Neural progenitor cell (in vitro differentiated cells): ENCODE measurements at places on chromosomes 1 and 21. TPM values are rescaled to one million over a fixed set of nuclear protein-coding genes. Genes with fewer than 3 reads are reported as not detected.

- DNase-seq, result no peak
- H3K4me1 ChIP-seq, result no peaks in the 10 kb centered on the region
- no peak overlapping the region for H3K4me3 ChIP-seq
- no peaks in the 10 kb centered on the region for H3K27me3 ChIP-seq
These were observed 63.6 kb downstream of the NEK7 start for GRCh38 chr1:198220428-198220827.

GRCh38 chr1:95650631-95651030, 416.6 kb downstream of the RWDD3 start:
- H3K27ac ChIP-seq, result no peak overlapping the region
- H3K4me3 ChIP-seq, result no peak overlapping the region
- H3K27me3 ChIP-seq, result no peaks in the 10 kb centered on the region
- peaks cover 5% of the 10 kb centered on the region for H3K4me1 ChIP-seq
- no peak for DNase-seq

DNA sequence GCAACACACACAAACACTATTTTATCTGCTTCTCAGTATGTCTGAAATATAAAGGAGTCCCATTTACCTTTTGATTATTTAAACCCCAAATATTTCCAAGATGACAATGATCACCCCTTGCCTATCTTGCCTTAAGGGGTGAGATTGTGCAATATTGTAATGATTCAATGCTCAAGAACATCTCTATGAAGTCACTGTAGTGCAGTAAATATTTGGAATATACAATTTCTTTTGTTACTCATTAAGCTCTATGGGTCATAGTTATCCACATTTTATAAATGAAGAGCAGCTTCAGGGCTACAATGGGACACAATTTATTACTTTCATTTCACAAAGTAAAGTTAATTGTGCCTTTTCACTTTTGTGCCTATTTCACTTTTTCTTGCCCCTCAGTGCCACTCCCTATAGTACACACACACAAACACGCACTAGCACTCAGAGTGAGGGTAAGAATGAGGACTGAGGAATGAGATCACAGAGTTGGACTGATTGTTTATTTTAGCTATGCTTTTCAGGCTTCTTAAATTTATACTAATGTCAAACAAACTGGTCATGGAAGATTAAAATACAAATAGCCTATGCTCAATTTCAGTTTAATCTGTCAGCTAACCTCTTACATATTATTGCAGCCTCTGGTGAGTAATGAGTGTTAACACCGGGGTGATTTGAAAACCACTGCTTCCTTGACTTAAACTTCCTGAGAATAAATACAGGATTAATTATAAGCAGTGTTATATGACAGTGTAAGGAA, 521.0 kb upstream of the B3GALT2 start:
- no peak overlapping the region for H3K27ac ChIP-seq
- no peak overlapping the region for H3K4me3 ChIP-seq
- H3K36me3 ChIP-seq, result no peaks in the 10 kb centered on the region
- no peak for DNase-seq
- no peaks in the 10 kb centered on the region for H3K27me3 ChIP-seq

DNA sequence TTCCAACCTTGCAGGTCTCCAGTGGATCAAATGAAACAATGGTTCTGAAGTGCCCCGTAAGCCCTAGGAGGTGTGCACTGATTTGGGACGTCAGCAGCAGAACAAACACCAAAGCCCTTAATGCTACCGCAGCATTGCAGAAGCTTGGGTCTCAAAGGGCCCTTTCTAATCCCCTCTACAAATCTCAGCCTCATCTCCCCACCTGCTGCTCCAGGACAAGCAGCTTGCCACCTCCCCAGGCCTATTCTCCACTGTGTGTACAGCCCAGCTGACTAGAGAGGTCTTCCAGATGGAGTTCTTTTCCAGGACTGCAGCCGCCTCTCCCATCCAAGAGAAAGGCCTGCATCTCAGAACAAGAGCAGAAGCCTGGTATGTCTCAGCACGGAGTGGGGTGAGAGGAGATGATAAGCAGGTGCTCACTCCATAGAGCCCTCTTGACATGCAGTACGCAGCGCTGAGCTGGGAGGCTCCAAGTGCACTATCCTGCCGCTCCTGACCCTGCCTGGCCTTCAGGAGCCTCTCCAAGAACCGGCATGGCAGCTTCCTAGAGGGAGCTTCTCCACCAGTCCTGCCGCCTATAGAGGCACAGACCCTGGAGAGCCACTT, 46.3 kb downstream of the MRPL37 start:
- peaks cover 13% of the 10 kb centered on the region for H3K4me1 ChIP-seq
- H3K36me3 ChIP-seq, result no peaks in the 10 kb centered on the region

- no peak overlapping the region for H3K27ac ChIP-seq
- H3K4me1 ChIP-seq, result peaks cover 45% of the 10 kb centered on the region
- H3K36me3 ChIP-seq, result no peaks in the 10 kb centered on the region
- DNase-seq, result no peak
These were observed 136.7 kb downstream of the TLR5 start for GRCh38 chr1:223006371-223006770.

DNA sequence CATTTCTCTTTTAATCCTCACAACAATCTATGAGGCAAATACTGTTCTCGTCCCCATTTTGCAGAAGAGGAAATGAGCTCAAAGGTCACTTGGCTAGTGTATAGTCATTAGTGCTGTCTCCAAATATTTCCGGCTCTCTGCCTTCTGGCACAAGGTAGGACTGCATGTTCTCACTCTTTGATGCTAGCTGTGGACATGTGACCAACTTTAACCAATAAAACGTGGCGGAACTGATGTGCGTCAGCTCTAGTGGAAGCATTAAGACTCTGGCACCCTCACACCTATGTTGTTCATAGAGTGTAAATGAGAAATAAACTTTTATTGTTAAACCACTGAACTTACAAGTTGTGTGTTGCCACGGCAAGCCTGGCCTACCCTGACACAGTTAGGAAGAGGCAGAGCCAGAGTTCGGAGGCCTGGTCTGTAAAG, 5.0 kb upstream of the KIF21B start:
- H3K36me3 ChIP-seq, result no peaks in the 10 kb centered on the region
- DNase-seq, result no peak
- H3K4me3 ChIP-seq, result no peak overlapping the region
- no peak overlapping the region for H3K27ac ChIP-seq

DNA sequence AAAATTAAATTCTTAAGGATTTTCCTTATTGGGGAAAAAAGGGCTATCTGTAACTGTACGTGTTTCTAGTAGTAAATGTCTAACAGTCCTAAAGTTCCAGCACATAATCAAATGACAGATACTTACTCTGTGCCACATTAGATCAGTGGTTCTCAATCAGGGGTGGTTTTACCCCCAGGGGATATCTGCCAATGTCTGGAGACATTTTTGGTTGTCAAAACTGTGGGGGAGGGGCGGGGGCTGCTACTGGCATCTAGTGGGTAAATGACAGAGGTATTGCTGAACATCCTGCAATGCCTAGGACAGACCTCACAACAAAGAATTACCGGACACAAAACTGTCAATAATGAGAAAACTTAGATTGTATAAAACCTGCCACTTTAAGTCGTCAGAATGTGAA, 33.4 kb upstream of the PTPRC start:
- no peaks in the 10 kb centered on the region for H3K27me3 ChIP-seq
- H3K4me3 ChIP-seq, result no peak overlapping the region
- no peak overlapping the region for H3K27ac ChIP-seq
- H3K36me3 ChIP-seq, result no peaks in the 10 kb centered on the region
- peaks cover 15% of the 10 kb centered on the region for H3K4me1 ChIP-seq
- DNase-seq, result peak; percentile 15

- no peak overlapping the region for H3K4me3 ChIP-seq
- H3K4me1 ChIP-seq, result no peaks in the 10 kb centered on the region
- DNase-seq, result peak; percentile 92
- H3K27ac ChIP-seq, result peak overlapping the region; percentile 35
These were observed 31.1 kb upstream of the SLC45A3 start for GRCh38 chr1:205711105-205712048.

- DNase-seq, result no peak
- no peak overlapping the region for H3K27ac ChIP-seq
- H3K36me3 ChIP-seq, result no peaks in the 10 kb centered on the region
- H3K27me3 ChIP-seq, result no peaks in the 10 kb centered on the region
- H3K4me3 ChIP-seq, result no peak overlapping the region
These were observed 127.9 kb downstream of the PLPP3 start for GRCh38 chr1:56451491-56451890.

- H3K36me3 ChIP-seq, result no peaks in the 10 kb centered on the region
- H3K4me3 ChIP-seq, result no peak overlapping the region
- H3K27ac ChIP-seq, result no peak overlapping the region
- no peaks in the 10 kb centered on the region for H3K27me3 ChIP-seq
These were observed 44.8 kb downstream of the KCNJ15 start for GRCh38 chr21:38301321-38302214.

GRCh38 chr1:231706934-231707333, 80.3 kb downstream of the DISC1 start:
- H3K27ac ChIP-seq, result no peak overlapping the region
- H3K36me3 ChIP-seq, result no peaks in the 10 kb centered on the region
- H3K27me3 ChIP-seq, result no peaks in the 10 kb centered on the region
- no peaks in the 10 kb centered on the region for H3K4me1 ChIP-seq

DNA sequence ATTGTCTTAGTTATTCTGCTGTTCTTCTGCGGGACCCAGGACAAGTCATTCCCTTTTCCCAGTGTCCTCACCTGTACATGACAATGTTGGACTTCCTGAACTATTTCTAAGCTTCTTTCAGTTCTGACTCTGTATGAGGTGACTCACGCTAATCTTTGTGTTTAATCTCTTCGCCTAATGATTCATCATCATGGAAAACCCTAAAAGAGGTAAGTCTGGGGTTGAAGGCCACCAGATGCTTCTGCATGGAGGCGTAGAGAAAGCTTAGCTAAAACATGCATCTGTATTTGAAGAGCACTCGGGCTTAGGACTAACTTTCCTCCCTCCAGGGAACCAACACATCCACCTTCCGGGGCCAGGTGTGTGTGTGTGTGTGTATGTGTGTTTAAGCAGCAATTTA, 7.4 kb downstream of the SPRR5 start:
- no peaks in the 10 kb centered on the region for H3K27me3 ChIP-seq
- H3K27ac ChIP-seq, result no peak overlapping the region
- no peak for DNase-seq
- no peaks in the 10 kb centered on the region for H3K4me1 ChIP-seq
- no peaks in the 10 kb centered on the region for H3K36me3 ChIP-seq

DNA sequence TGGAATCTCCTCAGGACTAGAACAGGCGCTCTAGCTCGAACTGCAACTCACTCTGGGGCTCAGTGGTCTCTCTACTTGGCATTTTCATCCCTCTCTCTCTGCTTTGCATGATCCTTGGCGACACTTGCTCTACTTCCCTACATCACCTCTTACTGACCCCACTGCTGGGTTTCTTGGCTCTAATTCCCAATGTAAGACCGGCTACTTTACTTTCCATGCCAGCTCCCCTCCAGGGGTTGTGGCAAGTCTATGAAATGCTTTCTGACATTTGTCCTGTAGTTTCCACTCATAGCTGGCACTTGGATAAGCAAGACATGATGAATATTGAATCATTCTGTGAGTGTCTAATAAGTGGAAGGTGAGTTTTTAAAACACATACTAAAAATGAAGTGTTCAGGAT, 292.3 kb downstream of the USP25 start:
- H3K36me3 ChIP-seq, result no peaks in the 10 kb centered on the region
- H3K4me1 ChIP-seq, result no peaks in the 10 kb centered on the region
- H3K27ac ChIP-seq, result no peak overlapping the region
- H3K27me3 ChIP-seq, result no peaks in the 10 kb centered on the region
- no peak for DNase-seq

- no peak for DNase-seq
- no peaks in the 10 kb centered on the region for H3K36me3 ChIP-seq
- peak overlapping the region; percentile 51 for H3K27ac ChIP-seq
- no peak overlapping the region for H3K4me3 ChIP-seq
These were observed 57.6 kb downstream of the WLS start for GRCh38 chr1:68174738-68175113.

GRCh38 chr1:25566176-25566729, 22.8 kb downstream of the LDLRAP1 start:
- no peaks in the 10 kb centered on the region for H3K36me3 ChIP-seq
- peaks cover 37% of the 10 kb centered on the region for H3K4me1 ChIP-seq
- no peak for DNase-seq

- H3K4me3 ChIP-seq, result no peak overlapping the region
- DNase-seq, result no peak
- H3K27ac ChIP-seq, result no peak overlapping the region
- no peaks in the 10 kb centered on the region for H3K4me1 ChIP-seq
- no peaks in the 10 kb centered on the region for H3K27me3 ChIP-seq
These were observed 105.5 kb downstream of the HLCS start for GRCh38 chr21:36860736-36861594.

GRCh38 chr1:201020040-201020591, 3.4 kb downstream of the KIF21B start:
- DNase-seq, result peak; percentile 55
- H3K27me3 ChIP-seq, result peaks cover 9% of the 10 kb centered on the region
- H3K4me3 ChIP-seq, result no peak overlapping the region
- H3K36me3 ChIP-seq, result no peaks in the 10 kb centered on the region
- H3K27ac ChIP-seq, result peak overlapping the region; percentile 42

- peak overlapping the region; percentile 92 for H3K4me3 ChIP-seq
- no peak overlapping the region for H3K27ac ChIP-seq
- peaks cover 13% of the 10 kb centered on the region for H3K4me1 ChIP-seq
- no peaks in the 10 kb centered on the region for H3K27me3 ChIP-seq
- DNase-seq, result peak; percentile 35
- no peaks in the 10 kb centered on the region for H3K36me3 ChIP-seq
These were observed 691 bp upstream of the MPZL1 start for GRCh38 chr1:167720965-167721616.

DNA sequence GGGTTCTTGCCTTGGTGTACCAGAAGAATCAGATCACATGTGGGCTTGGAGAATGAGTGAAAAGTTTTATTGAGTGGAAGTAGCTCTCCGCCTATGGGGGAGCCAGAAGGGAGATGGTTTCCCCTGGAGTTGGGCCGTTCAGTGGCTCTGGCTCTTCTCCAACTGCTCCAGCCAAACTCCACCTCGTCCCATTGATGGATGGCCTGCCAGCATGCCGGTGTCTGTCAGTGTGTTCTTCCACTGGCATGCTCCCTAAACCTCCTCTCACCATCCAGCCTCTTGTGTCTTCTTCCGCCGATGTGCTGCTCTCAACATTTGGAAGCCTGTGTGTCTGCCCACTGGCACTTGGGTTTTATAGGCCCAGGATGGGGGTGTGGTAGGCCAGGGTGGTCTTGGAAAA, 119.4 kb downstream of the MAP3K21 start:
- H3K27ac ChIP-seq, result no peak overlapping the region

DNA sequence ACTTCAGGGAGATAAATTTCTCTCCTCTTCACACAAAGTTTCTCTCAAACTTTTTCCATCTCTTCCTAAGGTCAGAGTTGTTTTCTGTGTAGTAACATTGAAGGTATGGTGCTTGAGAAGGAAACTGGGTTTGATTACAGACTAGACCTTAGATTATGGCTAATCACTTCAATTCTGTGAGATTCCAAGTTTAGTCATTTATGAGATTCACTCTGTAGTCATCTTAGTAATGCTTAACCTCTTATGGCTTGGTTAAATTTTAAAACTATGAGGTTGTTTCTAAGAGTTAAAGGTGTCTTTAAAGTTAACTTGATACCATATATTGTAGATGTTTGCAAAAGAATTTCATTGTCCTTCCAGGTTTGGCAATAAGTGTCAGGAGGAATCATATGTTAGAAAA, 1092.2 kb downstream of the KCNT2 start:
- H3K27ac ChIP-seq, result no peak overlapping the region
- no peak overlapping the region for H3K4me3 ChIP-seq
- H3K27me3 ChIP-seq, result no peaks in the 10 kb centered on the region
- no peak for DNase-seq
- H3K36me3 ChIP-seq, result no peaks in the 10 kb centered on the region

Gene KIAA0319L
- 58.2 and 58.3 TPM in 2 replicates for total RNA-seq

Gene GPR37L1
- total RNA-seq, result 0.06 TPM in 1 of 2 replicates, not detected in the other

Gene SRSF4
- total RNA-seq, result 73.2 and 82.2 TPM in 2 replicates

Gene DYNLT5
- 0.22 TPM in 1 of 2 replicates, not detected in the other for total RNA-seq

Gene FABP3
- 0.93 and 2.2 TPM in 2 replicates for total RNA-seq

Gene MPL
- total RNA-seq, result 0.09 TPM in 1 of 2 replicates, not detected in the other

Gene AGMAT
- 0.84 and 0.86 TPM in 2 replicates for total RNA-seq

Gene NTRK1
- total RNA-seq, result 0.15 TPM in 1 of 2 replicates, not detected in the other

Gene GPR161
- 21.1 and 26.5 TPM in 2 replicates for total RNA-seq

Gene CD1D
- 0.77 TPM in 1 of 2 replicates, not detected in the other for total RNA-seq

Gene FLG2
- total RNA-seq, result not detected in 2 replicates

Gene RIPK4
- total RNA-seq, result 1.3 and 2.3 TPM in 2 replicates
